Esophagus squamous epithelium (tissue), 5 donors: ENCODE measurements at places on chromosomes 3 and 15.

DNA sequence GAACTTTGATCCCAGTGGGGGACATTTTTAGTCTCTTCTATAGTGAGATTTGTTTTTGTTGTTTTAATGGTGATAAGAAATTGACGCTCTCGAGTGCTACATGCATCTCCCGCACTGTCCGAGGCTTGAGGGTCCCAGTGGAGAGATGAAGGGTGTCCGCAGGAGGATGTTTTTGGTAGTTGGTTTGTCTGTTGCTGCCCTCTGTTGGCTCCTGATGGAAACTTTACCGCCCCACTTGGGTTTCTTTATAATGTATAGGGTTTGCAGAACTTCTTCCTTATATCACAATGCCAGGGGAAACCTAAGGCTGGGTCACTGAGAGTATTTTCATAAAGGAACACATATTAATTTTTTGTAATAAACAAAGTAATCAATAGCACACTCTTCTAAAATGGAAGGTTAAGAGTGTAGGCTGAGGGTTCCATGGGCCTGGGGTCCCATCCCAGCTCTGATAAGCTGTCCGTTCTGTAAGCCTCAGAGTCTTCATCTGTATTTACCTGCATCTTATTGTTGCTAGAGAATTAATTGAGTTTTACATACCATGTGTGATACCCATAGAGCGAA, 185.3 kb upstream of the FEZF2 start:
- no peak for DNase-seq

GRCh38 chr15:78993931-78994530, 49.2 kb upstream of the CTSH start:
- no peak for DNase-seq

GRCh38 chr3:77039606-77040171, at the start of gene ROBO2:
TSS of gene ROBO2 (plus strand) at chr3:77040099. CDS start at chr3:77040786, 687 bp downstream.
- DNase-seq, result no peak

DNA sequence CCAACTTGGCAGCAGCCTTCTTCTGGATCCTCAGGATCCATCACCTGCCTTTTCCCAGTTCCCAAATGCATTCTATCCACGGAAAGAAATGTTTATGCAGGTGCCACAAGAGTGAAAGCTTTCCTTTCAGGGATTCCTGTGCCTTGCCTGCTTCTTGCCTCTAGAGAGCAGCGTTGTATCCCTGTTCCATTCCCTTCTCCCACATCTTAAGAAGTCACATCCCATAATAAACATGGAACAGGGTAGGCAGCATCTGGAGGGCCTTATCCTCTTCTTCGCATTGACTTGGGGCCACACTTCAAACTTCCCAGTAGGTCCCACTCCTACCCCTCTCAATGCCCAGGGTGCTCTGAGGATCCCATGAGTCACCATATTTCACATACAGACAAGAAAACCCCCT, 72.7 kb upstream of the DCLK3 start:
- no peak for DNase-seq

GRCh38 chr3:8423307-8423706, 78.3 kb upstream of the LMCD1 start:
- no peak for DNase-seq

DNA sequence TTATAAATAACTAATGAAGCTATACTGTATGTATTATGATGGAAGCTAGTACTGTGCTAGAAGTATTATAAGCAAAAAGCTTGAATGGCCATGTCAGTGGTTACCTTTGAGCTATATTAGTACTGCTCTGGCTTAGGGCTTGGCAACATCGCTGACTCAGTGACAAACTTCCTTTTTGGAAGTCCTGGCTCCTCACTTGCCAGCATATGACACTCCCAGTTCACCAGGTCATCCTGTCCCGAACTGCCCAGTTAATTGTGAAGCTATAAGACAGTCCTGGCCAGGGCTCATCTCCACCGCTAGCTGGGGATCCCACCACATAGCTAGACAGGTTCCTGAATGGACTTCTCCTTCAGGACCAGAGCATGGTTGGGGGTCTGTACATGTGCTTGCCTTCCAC, 31.9 kb downstream of the RAB8B start:
- no peak for DNase-seq

DNA sequence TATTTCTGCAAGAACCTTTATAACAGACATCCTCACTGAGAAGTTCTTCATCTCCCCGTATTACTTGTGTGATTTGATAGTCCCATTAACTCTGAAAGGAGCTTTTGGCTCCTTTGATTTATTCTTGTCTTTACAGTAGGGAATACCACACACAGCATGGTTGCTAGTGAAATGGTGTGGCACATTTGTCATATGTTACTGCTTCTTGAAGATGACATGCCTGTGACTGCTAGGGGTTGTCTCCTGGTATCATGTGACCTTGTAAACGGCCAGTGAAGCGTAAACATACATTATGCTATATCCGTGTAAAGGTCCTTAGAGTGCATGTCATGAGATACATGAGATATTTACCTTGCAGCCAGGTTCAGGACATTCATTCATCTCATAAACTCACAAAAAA, 197.9 kb downstream of the RYR3 start:
- no peak for DNase-seq

DNA sequence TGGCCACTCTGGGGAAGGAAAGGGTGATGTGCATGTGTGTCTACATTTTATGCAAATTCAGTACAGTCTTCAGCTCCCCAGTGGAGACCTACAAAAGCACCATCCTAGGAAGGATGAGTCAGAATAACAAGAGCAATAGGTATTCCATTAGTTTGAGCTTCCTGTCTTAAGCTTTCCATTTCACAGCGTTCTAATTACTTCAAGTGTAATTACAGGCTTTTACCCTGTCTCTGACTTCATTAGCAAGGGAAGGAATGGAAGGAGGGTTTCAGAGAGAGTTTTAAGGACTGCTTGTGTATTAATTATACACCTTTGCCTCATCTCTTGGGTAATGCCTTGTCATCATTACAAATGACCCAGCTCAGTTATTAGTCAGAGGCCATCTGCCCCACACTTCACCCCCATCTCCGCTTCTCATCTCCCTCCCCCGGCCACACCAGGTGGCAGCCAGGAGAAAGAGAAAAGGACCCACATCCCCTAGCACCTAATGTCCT, 202.8 kb upstream of the MRPL3 start:
- no peak for DNase-seq

GRCh38 chr15:46344115-46344724, 709.4 kb downstream of the SQOR start:
- DNase-seq, result no peak

DNA sequence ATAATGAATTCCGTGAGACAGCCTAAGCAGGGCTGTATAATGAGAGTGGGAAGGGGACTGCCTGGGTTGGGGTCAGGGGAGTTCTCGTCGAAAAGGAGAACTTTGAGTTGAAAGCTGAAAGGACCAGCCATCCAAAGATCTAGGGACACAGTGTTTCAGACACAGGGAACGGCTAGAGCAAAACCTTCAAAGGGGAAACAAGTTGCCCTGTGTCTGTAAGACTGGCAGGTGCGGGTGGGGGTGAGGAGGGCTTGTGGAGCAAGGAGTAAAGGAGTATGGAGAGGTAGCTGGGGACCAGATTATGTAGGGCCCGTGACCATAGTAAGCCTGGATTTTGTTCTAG, 1.3 kb upstream of the SRP14 start:
- no peak for DNase-seq

DNA sequence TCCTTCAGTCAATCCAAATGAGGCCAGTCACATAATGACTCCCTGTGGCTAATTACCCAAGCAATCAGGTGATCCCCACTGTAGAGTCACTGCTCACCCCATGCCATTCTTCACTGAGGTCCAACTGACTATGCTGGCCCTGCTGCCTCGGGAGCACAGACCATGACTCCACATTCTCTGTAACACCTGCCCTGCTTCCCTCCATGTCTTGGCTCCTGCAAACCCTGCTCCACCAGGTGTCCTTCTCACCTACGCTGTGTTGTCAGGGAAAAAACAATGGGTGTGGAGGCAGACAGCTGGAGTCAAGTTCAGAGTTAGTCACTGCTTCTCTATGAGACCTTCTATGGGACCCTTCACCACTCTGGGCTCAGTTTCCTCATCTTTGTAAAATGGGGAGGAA, 6.1 kb upstream of the SFMBT1 start:
- no peak for DNase-seq

DNA sequence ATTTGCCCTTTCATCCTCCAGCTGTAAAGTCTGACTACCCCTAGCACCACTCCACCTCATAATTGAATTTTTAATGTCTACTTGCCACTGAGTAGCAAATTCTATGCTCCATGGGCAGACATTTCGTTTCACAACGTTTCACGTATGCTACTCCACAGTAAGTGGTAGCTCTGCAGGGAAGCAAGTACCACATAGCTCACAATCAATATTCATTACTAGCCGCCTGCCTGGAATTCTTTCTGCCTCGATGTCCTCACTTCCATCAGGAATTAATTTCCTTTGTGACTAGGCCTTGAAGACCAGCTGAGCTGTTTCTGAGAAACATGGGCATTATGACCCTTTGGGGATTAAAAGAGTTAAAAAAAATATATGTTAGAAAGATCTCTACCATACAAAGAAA, 15.3 kb downstream of the NPTN start:
- no peak for DNase-seq

- no peak for DNase-seq
These were observed 48.6 kb upstream of the LDHAL6B start for GRCh38 chr15:59157840-59158700.

DNA sequence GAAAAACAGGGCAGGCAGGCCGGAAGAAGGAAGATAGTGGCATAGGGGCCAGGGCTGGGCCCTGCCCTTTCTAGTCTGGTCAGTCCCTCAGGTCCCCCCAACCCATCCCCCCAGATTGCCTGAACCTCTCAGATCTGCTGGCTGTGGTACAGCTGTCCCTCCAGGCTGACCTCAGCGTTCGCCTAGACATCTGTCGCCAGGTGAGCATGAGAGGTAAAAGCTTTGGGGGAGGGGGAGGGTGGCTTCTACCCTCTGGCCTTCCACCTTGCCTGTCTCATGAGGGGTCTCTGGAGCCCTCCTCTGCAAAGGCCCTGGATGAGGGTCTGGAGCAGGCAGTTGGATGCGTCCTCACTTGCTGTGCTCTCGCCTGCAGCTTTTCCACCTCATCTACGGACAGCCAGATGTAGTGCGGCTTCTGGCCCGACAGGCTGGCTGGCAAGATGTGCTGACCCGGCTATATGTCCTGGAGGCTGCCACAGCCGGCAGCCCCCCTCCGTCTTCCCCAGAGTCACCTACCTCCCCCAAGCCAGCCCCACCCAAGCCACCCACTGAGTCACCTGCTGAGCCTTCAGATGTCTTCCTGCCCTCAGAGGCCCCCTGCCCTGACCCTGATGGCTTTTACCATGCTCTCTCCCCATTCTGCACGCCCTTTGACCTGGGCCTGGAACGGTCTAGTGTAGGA, 20.2 kb downstream of the NBEAL2 start:
- no peak for DNase-seq

GRCh38 chr15:68343579-68344225, 66.2 kb downstream of the FEM1B start:
- DNase-seq, result no peak

GRCh38 chr15:70293591-70294470, 196.1 kb upstream of the TLE3 start:
- DNase-seq, result no peak

GRCh38 chr3:143267989-143268388, 148.4 kb downstream of the CHST2 start:
- no peak for DNase-seq

- DNase-seq, result no peak
These were observed 12.1 kb downstream of the TBC1D2B start for GRCh38 chr15:78065284-78065872.

GRCh38 chr15:38672273-38672672, 107.7 kb upstream of the RASGRP1 start:
- DNase-seq, result no peak

GRCh38 chr15:31344823-31345605, 18.4 kb downstream of the KLF13 start:
- DNase-seq, result no peak

DNA sequence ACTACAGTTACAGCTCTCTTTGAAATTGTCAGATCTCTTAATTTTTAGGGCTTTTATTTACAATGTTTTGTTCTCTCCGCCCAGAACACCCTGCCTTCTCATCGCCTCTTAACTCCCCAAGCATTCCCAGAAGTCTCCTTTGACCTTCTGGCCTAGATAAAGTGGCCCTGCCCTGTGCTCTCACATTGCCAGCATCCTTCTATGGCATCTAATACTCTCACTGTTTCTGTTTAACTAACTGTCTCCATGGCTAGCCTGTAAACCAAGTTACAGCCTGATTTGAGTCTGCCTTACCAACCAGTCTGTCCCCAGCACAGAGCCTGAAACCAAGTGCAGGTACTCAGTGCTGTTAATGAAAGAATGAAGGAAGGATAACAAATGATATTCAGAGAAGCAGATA, 19.9 kb downstream of the COL8A1 start:
- DNase-seq, result no peak

GRCh38 chr3:9582332-9582731, 28.7 kb upstream of the LHFPL4 start:
- no peak for DNase-seq

GRCh38 chr3:196654735-196655090, 15.2 kb downstream of the NRROS start:
- DNase-seq, result no peak

DNA sequence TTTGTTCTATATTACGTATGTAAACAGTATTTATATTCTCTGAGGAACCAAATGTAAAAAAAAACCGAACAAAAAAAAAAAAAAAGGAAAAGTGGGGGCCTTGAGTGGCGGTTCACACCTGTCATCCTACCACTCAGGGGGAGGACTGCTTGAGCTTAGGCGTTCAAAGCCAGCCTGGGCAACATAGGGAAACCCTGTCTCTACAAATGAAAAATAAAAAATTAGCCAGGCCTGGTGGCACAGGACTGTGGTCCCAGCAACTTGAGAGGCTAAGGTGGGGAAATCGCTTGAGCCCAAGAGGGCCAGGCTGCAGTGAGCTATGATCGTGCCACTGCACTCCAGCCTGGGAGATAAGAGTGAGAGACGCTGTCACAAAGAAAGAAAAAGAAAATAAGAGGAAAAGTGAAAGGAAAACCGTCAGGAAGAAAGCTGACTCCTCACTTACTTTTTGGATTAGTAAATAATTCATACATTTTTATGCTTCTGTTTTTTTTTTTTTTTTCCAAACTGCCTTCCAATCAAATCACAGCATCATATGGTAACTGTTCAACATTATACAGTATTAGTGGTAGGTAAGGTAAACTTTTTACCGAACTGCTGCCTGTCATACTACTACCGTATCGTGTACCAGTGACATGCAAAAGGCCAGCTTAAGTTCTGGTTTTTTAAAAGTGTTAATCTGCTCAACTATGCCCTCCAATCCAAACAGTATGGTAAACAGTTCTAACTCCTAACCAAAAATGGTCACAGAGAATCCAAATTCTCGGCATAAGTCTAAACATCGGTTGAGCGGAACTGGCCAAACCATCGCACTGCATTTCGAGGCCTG, 1.2 kb downstream of the PHC3 start:
- no peak for DNase-seq
